Activated CD4-positive, alpha-beta T cell treated with anti-CD3 and anti-CD28 coated beads for 4 hours (primary cell): ENCODE measurements at places on chromosomes 1 and 21.

DNA sequence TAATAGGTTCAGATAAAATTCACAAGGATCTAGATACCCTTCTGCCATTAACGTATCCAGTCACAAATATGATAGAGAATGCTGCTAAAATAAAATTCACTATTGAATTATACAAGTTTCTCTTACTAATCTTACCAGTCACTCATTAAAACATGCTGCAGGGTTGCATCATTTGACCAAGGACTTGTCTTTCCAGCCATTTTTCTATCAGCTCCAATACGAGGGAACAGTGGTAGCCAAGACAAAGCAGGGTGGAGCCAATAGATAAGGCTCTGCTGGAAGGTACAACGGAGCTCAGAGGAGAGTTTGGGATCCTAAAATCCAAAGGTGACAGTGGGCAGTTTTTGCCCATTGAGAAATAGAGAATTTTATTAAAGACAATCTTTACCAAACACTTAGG, 4.0 kb downstream of the DONSON start:
- no peak for DNase-seq

DNA sequence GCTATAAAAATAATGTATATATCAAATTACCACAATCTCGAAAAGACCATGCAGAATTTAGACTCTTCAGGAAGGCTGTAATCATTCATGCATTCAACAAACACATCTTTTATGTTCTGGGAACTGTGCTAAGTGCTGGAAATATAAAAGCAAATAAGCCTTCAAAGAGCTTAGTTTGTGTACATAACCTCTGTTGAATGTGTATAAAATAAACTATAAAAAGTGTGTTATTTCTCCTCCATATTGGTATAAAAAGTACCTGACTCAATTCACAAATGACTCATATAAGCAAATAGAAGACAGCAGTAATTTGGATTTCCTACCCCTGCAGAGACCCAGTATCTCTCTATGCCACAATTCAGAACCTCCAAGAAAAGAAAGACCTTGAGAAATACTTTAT, 36.8 kb downstream of the RAB3GAP2 start:
- DNase-seq = no peak

- no peak for DNase-seq
Observed at GRCh38 chr1:81023187-81023724, 777.5 kb upstream of the ADGRL2 start.

GRCh38 chr21:14603202-14603601, 57.1 kb upstream of the SAMSN1 start:
- DNase-seq = no peak

- DNase-seq = no peak
Observed at GRCh38 chr1:64077281-64077940, 126.0 kb upstream of the UBE2U start.

DNA sequence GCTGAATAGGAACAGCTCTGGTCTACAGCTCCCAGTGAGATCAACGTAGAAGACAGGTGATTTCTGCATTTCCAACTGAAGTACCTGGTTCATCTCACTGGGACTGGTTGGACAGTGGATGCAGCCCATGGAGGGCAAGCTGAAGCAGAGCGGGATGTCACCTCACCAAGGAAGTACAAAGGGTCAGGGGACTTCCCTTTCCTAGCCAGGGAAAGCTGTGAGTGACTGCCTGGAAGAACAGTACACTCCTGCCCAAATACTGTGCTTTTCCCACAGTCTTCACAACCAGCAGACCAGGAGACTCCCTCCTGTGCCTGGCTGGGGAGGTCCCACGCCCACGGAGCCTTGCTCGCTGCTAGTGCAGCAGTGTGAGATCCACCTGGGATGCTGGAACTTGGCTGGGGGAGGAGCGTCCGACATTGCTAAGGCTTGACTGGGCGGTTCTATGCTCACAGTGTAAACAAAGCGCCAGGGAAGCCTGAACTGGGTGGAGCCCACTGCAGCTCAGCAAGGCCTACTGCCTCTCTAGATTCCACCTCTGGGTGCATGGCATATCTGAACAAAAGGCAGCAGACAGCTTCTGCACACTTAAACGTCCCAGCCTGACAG, 14.7 kb downstream of the CR1L start:
- DNase-seq = no peak

- DNase-seq = peak; percentile 67
Observed at GRCh38 chr1:167447521-167448136, 70.7 kb downstream of the CD247 start.
